ENCODE measurements at places on chromosomes 4 and X.

- DNase-seq, result no peak
These were observed 126.8 kb downstream of the NAA11 start for GRCh38 chr4:79198951-79199587.

DNA sequence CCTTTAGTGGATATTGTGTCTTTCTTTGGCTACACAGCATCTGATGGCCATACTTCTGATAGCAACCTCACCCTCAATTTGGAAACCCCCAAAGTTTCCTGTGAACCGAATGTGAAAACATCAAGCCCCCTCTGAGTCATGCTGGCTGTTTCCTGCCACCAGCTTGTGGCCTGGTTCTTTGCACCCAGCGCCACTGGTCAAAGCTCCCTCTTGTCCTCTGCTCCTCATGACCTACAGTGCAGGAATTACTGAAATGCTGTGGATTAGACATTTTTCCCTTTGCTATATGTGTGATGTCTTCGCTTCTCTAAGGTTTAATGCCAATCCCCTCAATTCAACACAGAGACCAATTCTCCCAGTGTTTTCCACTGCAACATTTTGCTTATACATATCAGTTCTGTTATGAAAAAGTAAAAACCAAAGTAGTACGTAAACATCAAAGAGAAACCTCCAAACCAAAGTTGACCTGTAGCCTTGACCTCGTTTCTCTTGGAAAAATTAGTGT, 224.0 kb upstream of the TENM3 start:
- DNase-seq, result no peak

DNA sequence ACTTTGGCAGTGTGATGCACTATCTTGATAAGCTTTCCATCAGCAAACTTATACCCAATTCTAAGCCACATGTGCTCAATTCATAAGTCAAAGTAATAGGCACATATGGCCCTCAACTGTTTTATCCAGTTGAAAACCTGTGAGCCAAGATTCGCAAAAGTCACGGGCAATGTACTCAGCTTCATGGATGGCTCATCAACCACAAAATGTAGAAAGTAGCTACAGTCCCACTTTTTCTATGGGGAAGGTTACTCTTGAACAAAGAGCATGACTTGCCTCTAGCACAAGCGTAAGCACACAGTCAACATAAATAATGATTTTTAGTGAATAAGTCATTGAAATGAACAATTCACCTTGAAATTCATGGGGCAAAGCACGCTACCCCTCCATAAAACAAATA, 25.1 kb upstream of the DDX53 start:
- DNase-seq, result no peak

- no peak for DNase-seq
These were observed 486.0 kb upstream of the HTR2C start for GRCh38 chrX:114097866-114098265.

DNA sequence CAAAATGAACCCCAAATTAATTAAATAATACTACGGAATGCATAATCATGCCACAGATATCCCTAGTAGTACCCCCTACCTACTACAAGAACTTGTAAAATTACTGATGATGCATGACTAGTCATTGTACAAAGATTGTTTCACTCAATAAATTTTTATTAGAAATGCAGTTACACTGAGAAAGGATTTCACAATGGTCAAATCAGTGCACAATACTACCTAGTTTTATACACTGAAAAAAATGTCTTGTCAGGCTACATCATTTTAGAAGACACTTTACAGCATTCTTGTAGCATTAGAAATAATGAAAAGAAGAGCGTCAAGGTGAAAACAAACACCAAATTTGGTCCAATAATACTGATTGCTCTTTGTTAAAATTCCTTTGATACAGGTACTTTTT, 178.8 kb downstream of the GPM6A start:
- DNase-seq, result no peak

DNA sequence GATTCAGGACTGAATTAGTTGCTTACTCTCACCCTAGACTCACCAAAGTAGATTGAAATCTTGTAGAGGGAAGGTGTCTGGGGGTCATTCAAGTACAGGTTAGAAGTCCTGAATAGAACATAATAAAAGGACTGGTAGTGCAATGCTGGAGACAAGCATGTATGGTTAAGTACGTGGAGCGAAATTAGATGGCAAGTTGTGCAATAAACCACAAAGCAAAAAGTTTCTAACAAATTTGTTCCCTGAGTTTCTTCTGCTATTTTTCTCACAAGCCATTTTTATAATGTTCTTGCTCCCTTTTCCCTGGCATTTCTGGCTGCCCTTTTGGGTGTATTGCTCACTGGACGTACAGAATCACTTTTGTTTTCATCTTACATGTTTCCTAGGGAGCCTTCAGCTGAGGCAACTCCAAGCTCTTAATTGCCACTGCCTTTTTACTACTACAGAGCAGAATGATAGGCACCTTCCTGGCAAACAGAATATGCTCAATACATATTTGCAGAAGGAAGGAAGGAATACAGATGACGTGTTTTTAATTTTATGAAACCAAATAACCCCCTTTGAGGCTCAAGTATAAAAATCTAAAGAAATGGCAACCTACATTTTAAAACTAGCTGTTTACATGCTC, 23.4 kb downstream of the LANCL3 start:
- no peak for DNase-seq

GRCh38 chr4:82515705-82516104, 46.1 kb downstream of the TMEM150C start:
- no peak for DNase-seq

DNA sequence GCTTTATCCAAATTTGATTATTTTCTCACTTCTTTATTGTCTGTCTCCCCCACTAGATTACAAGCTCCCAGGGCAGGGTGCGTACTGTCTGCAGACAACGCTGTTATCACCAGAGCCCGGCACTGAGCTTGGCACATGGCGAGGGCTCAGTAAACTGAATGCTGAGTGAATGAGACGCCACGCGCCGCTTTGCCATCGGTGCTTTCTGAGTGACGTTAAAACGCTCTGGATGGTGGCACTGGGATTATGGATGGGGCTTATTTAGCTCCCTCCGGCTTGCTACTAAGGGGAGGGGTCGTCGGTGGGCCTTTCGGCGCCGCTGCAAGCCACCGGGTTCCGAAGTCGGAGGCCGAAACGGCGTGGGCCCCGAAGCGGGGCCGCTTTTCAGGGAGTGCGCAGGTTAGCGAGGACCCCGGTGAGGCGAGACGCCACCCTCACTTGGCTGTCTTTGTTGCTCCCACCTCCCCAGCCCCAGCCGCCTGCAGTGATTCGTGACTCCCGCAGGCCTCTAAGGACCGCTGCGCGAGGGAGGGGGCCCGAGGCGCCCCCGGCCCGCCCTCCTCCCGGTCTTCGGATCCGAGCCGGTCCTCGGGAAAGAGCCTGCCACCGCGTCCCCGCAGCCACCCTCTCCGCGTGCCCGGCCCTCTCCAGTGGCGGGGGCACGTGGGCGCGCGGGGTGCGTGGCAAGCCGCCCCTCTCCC, 569 bp upstream of the FHL1 start:
- DNase-seq, result no peak

DNA sequence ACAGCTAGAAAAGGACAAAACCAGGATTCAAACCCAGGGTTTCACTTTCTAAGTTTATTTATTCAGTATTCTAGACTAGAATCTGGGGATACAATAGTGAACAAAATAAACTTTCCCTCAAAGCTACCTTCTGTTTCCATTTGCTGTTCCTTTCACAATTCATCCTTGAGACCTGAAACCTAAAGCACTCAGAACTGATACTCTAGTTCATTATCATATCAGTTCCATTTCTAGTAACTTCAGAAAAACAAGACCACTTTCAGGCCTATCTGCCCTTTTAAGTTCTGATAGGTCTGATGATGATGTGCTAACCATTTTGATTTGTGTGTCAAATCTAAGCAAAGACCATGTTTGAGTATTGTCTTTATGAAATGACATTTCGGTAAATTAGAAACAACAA, 7.8 kb upstream of the XK start:
- no peak for DNase-seq

DNA sequence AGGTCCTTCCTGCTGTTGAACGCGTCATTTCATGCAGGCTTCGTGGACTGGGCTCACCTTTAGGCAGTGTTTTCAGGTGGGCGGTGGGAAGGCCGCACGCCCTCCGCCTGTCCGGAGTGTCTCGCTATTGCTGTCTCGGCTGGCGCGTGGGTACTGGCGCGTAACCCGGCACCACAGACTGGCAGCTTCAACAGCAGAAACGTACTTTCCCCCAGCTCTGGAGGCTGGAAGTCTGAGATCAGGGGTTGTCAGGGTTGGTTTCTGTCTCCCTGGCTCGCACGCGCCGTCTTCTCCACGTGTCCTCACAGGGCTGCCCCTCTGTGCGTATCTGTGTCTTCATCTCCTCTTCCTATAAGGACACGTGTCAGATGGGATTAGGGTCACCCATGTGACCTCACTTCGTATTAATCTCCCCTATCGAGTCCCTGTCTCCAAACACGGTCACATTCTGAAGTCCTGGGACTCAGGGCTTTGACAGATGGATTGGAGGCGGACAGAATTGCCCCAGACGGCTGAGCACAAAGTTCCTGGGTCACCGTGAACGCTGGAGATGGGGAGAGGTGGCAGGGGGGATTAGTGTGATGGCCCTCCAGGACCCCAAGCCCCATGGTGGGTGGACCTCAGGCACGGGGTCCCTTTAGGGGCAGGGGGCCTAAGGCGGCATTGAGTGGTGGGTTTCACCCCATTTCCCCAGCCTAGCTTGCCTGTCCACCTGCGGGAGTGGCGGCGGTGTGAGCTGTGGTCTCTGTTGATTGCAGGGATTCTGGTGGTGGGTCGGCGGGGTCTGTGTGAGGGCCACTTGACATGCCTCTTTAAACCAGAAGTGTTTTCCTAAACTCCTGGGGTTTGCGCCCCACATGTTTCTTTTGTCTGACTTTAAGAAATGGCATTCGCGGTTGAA, 83.4 kb upstream of the LRPAP1 start:
- DNase-seq, result no peak

- no peak for DNase-seq
These were observed 8.7 kb downstream of the EGF start for GRCh38 chr4:109921384-109921808.

DNA sequence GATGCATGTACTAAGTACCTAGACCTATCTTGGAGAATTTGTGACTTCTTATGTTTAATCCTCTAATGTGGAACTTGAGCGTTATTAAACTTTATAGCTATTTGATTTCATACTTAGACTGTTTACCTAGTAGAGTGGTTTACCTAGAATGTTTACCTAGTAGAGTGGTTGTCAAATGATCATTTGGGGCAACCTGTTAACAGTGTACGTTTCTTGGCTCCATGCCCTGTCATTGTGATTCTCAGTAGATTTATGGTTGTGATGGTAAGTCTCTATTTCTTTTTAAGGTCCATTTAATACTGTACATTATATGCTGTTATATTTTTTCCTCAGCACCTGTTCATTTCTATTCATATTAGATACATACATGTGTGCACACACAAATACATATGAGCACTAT, 233.0 kb upstream of the MAD2L1 start:
- DNase-seq, result no peak

- DNase-seq, result no peak
These were observed 300.9 kb upstream of the TACR3 start for GRCh38 chr4:104020641-104021040.

- DNase-seq, result no peak
These were observed 45.8 kb downstream of the TNIP3 start for GRCh38 chr4:121118344-121118743.

GRCh38 chr4:108589961-108590360, 30.4 kb upstream of the RPL34 start:
- DNase-seq, result no peak

DNA sequence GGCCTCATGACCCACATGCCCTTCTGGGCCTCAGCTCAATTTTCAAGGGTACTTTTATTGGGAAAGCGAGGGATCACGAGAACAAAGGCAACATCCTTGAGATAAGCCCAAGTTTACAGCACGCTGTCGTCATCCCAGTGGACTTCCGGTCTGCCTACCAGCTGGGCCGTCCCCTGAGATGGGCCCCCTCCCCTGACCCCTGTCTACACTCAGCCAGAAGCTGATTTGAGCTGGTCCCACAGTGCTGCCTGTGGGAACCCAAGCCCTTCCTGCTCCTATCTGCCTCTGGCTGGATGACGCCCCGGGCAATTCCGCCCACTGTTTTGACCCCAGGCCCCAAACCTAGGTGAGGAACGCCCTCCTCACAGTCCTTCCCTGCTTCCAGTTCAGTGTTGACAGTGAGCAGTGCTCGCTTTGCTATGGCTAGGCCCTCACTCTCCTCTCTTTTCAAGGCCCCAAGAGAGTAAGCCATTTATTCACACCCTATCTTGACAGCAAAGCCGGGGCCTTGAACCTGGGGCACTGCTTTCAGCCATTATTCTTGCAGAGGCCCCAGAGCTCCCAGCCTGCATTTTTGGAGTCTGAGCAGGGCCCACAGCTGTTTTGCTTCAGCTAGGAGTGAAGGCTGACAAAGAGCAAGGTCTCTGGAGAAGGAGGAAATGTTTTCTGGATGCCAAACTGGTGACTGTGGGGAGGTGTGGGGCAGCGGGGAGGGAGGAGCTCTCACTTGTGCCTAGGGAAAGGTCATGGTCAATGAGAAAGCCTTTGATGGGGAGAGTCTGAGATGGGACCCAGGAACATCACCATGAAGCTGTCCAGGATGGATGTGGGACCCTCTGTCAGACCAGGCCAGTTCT, 164.6 kb upstream of the BCOR start:
- DNase-seq, result no peak

GRCh38 chr4:87843936-87844335, 11.2 kb downstream of the MEPE start:
- no peak for DNase-seq

DNA sequence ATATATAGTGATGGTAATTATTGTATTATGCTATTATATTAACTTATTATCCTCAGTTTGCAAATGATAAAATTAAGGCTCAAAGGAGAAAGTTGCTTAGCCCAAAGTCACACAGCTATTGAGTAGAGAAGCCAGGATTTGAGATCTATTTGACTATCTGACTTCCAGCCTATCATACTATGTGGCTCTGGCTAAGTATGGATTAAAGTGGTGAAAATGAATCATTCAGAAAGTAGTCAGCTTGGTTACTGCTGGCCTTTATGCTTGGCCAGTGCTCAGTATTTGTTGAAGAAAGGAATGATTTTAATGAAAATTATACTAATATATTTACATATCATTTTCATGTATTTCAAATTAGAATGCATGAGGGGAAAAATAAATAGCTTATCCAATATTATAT, 219.8 kb downstream of the SHROOM3 start:
- no peak for DNase-seq

- no peak for DNase-seq
These were observed 28.1 kb downstream of the CASP6 start for GRCh38 chr4:109675181-109675580.

DNA sequence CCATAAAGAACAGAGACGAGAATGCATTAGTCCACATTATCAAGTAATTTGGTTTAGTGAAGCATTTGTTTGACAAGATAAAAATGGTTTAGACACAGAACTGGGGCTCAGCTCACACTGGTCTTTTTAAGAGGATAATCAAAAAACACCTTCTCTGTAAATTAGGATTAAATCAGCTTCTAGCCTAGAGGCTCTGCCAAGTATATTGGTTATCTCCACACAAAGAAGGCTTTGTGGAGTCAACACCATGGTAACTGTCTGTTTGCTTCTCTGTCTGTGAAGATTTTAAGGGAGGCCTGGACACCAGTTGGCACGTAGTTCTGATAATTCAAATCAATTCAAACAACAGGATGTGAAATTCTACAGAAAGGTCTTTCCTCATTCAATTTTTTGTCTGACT, 687.0 kb downstream of the DMD start:
- no peak for DNase-seq

- DNase-seq, result no peak
These were observed 61.9 kb downstream of the PRKG2 start for GRCh38 chr4:81152839-81153713.
